ENCODE measurements at places on chromosomes 16 and 17.

- no peak for DNase-seq
Measured at GRCh38 chr16:64409783-64410210, 712.1 kb downstream of the CDH11 start.

GRCh38 chr16:64292953-64293352 is 828.9 kb downstream of the CDH11 start:
- DNase-seq = no peak

GRCh38 chr17:76272541-76273444 is 7.6 kb downstream of the UBALD2 start:
- no peak for DNase-seq

- DNase-seq = no peak
Measured at GRCh38 chr16:11955713-11956123, 9.3 kb upstream of the TNFRSF17 start.

GRCh38 chr16:14528306-14528705 is 101.8 kb downstream of the PARN start:
- DNase-seq = no peak

DNA sequence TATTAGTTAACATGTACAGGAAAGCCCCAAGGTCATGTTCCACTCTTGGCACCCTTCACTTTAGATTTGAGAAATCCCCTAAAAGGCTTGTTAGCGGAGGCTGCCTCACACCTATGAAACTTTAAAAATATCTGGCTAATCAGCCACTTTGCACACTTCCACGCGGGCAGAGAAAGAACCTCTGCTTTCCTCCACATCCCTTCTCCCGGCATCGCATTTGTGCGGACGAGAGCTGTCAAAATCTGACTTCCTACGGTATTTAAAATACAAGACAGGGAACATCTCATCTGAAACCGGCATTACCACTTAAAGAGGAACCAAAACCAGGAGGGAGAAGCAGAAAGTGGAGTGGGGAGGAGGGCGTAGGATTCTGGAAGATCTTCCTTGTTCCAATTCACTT is 422.3 kb downstream of the TMEM114 start:
- no peak for DNase-seq
